Fibroblast of upper back skin (primary cell): ENCODE measurements at places on chromosomes 16 and 17.

- no peak for DNase-seq
Measured at GRCh38 chr17:63774969-63775265, 947 bp downstream of the DDX42 start.

GRCh38 chr17:62652251-62653001 lies 25.0 kb downstream of the MRC2 start:
- peak; percentile 68 for DNase-seq

DNA sequence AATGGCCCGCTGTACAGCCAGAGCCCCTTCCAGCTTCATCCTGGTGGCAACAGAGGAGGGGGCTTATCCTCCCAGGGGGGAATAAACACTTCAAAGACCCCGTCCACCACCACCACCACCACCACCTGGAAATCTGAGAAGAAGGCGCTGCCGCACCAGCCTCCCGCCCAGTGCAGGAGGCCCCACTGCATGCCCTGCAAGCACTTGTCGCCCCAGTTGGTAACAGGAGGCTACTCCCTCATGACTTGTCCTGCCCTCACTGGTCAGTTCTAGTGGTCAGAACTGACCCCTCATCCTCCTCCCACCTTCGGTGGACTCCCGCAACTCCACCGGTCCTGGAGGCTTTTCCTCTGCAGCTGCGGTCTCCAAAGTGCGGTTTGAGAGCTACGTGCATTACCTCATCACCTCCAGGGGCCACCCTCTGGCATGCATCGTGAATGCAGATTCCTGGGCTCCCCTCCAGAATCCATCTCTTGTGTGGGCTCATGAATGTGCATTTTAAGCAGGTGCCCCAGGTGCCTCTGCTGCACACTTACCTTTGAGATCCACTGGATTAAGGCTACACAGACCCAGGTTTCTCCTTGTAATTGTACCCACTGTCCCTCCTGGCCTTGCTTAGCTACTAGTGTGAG lies 71.8 kb downstream of the SRCIN1 start:
- no peak for DNase-seq

DNA sequence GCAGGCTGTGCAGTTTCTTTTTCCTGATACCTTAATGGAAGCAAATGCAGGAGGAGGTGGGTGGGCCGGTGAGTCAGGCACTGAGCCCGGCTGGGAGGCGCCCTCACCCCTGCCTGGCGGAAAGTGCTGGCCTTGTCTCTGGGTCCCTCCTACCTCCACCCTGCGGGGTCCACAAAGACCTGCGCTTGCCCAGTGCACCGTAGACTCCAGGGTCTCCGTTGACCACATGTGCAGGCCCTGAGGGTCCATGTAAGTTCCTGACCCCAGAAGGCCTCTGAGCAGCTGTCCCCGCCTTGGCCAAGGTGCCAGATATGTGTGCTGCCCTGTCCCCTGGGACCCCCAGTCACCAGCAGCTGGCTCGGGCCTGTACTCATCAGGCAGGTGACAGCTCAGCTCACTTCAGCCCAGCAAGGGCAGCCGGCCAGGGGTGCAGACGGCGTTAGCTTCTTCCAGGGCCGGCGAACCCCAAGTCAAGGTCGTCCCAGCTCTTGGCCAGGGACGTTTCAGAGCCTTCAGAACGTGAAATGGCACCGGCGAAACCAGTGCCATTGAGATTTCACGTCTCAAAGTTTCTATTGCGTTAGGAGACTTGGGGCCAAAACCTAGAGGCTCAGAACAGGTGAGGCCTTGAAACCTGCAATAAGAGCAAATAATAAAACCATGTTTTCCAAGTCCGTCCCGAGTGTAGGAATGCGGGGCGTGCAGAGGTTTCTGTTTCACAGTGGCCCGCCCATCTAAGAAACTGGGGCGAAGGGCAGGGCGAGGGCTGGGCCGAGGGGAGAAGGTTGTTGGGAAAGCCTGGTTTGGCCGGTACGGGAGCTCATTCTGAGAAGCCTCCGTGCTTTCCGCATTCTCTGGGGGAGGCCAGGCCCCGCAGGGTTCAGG lies 12.1 kb downstream of the METRNL start:
- DNase-seq: no peak

GRCh38 chr17:9666461-9667050 lies 21.2 kb downstream of the USP43 start:
- DNase-seq: no peak

- peak; percentile 44 for DNase-seq
Measured at GRCh38 chr16:22092143-22092933, at the start of gene VWA3A. VWA3A (plus strand) TSS chr16:22092541; CDS start chr16:22092638, 97 bp downstream.
